ENCODE measurements at places on chromosomes 3 and 15.

- DNase-seq = no peak
Measured at GRCh38 chr15:67322481-67322880, 67.9 kb downstream of the IQCH start.

DNA sequence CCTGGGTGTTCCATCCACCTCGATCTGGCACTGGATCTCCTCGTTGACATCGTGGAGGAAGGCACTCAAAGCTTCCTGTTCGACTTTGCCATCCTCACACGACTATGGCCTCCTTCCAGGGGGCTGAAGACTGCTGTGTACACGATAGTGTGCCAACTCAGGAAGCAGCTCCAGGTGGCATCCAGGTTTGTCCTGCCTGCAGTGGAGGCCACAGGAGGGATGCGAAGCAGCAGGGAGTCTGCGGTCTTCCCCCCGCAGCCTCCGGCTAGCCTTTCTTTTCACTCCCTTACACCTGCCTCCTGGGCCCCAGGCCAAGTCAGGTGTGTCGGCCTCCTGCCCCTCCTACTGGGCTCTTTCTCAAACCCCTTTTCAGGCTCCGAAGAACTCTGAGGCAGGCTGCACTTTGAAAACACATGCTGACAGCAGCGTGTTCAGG, 32.2 kb downstream of the SYNM start:
- DNase-seq = no peak

DNA sequence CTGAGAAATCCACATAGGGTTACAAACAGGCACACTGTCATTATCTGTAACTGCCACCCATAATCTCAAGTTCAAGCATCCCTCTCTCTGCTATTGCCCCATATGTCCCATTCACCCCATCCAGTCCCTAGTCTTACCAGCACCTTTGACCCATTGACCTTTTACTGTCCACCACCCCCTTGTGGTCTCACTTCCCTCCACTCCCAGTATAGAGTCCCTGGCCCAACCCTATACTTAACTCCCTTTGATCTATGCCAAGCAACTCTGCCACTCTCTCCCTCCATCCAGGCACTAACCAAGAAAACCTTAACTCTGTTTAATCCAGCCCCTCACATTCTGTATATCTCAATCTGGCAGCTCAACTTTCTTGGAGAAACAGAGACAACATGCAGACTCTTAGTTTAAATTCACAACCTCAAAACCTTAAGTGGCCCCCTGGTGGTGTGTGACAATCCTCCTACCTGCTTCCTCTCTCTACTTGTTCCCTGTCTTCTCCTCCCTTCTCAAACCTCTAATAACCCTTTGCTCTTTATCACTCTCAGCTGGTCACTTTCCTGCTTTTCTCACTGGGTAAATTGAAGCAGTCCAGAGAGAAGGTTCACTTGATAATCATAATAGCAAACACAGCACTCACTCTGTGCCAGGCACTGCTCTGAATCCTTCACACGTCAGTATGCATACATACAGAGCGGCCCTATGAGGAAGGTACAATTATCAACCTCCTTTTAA, 162.7 kb downstream of the STT3B start:
- no peak for DNase-seq

DNA sequence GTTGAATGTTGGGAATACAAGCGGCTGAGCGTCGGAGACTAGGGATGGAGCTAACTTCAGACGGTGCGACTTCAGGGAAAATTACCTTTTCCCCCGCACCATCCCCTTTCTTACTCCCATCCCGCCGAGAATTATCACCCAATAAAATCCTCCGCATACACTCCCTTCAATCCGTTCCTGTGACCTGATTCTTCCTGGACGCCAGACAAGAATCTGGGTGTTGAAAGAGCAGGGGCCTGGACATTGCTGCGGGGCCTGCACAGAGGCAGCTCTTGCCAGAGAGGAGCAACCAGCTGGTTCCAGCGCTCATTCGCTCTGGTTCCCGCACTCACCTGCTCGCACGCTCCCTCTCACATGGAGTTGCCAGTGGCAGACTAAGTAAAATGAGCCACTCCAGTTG, 241.9 kb downstream of the ALCAM start:
- no peak for DNase-seq

DNA sequence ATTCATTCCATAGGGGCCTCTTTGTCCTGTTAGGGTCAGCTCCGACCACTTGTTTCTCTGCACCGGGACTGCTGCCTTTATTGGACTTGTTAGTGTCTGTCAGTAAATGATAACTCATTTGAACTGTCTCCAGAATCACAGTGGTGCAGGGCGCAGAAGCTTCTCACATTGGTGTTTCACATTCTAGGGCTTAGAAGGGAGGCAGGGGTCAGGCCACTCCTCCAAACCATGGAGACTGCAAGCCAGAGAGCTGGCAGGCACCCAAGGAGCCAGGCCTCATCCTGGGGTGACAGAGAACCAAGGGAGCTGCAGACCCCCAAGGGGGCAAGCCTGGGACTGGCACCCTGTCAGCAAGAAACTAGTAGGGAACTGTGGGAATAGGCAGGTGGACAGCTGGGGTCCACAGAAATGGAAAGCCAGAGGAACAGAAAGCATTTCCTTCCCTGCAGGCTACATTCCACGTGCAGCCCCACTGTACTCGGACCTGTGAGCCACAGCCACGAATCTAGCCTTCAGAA, 49.1 kb downstream of the CCNL1 start:
- DNase-seq = no peak

Data from activated B cell treated with CpG ODN at 0.5 μM for 24 hours (primary cell).